ENCODE measurements at places on chromosomes 1 and 21.

DNA sequence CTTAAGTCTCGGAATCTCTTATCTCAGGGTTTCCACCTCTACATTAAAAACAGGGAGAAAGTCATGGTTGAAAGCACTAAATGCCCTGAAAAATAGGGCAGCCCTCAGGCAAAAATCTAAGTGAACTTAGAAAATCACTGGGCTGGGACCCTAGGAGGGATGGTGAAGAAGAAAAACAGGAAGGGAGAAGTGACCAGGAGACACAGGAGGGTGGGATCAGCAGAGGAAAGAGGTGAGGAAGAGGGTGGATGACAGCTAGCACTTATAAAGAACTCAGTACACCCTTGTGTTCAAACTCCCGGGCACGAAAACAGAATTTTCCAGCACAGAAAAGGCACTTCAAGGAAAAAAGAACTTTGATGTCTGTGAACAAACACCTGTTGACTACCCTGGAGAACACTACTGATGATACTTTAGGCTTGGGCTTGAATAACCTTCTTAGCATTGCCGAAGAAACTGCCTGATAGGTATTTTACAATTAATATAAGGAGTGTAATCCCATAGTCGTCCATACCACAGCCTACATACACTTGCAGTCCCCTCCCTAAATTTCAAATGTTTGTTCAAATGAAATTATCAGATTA lies 2.0 kb downstream of the CHML start:
- DNase-seq, result no peak

DNA sequence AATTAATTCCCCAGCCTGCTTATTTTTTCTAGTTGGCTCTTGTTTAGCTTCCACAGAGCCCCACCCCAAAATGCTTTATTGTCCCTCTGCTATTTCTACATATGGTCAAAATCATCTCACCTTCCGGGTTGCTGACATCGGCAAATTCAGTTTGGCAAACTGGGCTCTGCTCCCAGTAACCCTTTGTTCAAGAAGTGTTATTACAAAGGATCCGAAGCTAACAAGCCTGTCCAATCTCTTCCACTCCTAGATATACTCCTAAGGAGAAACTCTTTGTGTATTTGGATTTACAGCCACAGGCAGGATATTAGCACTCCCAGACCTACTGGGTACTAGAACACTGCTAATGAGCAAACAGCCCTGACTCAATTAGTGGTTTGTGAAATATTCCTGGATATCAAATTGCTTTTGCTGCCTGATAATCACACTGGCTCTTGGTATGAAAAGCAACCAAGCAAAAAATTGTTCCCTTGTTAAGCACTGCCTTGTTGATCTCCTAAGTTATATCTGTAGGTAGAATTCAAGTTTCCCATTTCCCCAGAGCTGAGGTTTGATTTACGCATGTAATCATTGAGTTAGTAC lies 4.0 kb downstream of the JUN start:
- DNase-seq, result no peak

DNA sequence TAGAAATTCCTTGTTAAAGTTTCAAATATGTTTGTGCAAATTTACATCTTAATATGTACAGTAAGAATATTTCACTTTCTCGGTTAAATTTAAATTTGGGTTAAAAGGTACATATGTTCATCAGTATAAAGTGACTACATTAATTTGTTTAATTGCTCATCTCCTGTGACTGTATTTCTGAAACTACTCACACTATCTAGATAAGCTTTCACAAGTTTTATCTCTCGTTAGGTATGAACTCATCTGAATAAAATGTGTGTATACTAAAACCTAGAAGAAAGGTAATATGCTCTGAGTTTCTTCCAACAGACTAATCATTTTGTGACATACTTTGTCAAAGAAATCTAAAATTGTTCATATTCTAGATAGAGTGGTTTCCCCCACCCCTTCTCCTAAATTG lies 150.7 kb downstream of the PATJ start:
- no peak for DNase-seq

DNA sequence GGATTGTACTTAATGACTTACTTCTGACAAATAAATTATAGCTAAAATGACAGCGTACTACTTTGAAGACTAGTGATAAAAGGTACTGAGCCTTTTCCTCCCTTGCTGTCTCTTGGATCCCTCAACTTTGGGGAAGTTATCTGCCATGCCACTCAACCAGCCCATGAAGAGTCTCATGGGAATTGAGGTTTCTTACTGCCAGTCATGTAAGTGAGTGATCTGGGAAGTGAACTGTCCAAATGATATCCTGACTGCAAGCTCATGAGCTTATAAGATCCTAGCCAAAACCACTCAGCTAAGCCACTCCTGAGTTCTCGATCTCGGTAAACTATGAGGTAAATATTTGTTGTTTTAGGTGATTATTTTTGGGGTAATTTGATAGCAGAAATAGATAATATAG lies 247.8 kb downstream of the NCAM2 start:
- DNase-seq, result no peak

DNA sequence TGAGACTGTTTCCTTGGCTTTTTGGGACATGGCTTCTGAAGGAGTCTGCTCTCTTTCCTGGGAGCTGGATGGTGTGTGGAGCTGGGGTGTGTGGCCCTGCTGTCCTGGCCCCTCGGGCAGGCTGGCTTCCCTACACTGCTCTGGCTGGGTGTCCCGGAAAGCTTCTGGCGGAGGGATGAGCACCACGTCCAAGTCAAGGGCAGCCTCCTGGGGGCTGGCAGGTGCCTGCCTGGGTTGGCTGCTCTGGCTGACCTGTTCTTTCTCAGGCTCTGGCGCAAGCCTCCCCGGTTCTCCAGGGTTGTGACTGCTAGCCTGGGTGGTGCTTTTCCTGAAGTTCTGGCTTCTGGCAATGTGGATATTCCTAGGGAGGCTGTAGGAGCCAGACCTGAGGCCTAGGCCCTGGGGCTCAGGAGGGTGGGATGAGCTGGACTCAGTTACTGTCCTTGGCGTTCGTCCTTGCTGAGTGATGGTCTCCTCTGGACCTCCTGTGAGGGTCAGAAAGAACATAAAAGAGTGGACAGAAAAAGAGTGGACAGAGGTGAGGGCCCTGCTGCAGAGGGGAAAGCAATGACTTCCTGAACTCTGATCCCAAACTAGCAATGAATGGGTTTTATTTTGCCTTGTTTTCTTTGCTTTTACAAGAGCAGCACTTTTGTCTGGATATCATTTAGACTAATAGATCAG lies 9.4 kb downstream of the C1orf116 start:
- DNase-seq, result no peak

GRCh38 chr1:164534863-164535610 lies 23.9 kb upstream of the PBX1 start:
- no peak for DNase-seq

- DNase-seq, result no peak
These were observed 45.9 kb downstream of the SYF2 start for GRCh38 chr1:25186161-25187007.

GRCh38 chr1:35650416-35650815 lies 9.1 kb upstream of the PSMB2 start:
- no peak for DNase-seq

GRCh38 chr1:98906809-98907208 lies 97.9 kb downstream of the PLPPR5 start:
- no peak for DNase-seq

GRCh38 chr1:112255080-112255479 lies 140.9 kb upstream of the CTTNBP2NL start:
- DNase-seq, result no peak

DNA sequence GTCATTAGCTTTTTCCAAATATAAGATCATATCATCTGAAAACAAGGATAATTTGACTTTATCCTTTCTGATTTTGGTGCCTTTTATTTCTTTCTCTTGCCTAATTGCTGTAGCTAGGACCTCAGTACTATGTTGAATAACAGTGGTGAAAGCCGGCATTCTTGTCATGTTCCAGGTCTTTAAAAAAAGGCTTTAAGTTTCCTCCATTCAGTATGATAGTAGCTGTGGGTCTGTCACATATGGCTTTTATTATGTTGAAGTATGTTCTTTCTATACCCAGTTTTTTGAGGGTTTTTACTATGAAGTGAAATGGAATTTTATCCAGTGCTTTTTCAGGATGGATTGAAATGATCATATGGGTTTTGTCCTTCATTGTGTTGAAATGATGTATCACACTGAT lies 115.8 kb downstream of the DUSP10 start:
- DNase-seq, result no peak

DNA sequence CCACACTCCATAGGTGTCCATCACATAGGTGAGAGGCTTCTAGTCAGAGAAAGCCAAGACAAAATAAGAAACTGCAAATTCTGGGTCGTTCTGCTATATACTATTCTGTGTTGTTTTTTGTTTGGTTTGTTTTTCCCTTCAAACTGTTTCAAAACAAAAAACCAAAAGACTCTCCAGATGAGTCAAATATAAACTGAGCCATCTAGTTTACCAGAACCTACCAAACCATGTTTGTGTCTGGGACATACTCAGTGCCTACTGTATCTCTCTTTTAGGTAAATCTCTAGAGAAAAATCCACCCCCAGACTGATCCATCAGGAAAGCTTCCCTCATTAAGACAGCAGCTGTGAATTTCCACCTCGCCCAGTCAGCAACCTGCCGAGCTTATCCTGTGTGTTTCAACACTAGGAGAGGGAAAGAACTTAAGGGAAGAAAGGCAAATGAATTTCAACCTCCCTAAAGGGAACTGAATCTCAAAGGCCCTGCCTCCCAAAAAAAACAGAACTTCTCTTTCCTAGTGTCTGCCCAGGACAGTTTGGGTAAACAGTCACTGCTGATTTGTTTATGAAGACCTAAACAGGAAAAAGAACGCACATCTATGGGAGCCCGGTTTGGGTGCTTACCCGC lies 17.2 kb downstream of the PPT1 start:
- DNase-seq, result no peak

DNA sequence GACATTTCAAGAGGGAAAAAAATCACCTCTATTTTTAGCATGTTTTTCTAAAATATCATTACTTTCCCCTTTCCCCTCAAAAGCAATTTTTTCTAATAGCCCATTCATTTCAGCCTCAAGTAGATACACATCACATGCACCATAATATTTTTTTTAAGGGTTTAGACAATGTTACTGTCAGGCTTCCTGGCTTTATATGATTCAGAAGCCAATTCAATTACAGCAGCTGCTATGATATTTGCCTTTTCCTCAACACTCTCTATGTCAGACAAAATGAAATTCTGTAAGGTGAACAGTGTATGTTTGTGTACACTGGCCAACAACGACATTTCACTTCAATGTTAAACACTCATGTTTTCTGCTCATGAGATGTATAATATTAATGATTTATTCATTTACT lies 46.5 kb downstream of the OMA1 start:
- DNase-seq, result no peak

GRCh38 chr1:185442050-185442449 lies 125.0 kb upstream of the IVNS1ABP start:
- DNase-seq, result no peak

GRCh38 chr1:161981735-161982506 lies 41.7 kb downstream of the OLFML2B start:
- DNase-seq, result no peak

DNA sequence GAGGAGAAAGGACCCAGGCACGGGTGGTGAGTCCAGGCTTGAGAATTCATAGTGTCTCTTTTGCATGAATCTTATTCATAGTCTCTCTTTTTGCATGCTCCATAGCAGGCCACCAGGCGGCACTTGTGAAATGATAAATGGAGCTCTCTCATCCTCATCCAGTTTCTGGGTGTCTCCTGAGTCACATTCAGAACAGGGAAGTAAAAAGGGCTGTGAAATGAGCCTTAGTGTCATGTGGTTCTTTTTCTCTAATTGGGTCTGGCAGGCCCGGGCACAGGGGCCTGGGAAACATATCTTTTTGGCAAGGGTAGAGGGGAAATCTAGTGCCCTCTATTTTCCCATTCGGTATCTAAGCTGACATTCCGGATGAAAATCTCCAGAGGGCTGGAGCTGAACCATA lies 19.1 kb upstream of the NCF2 start:
- no peak for DNase-seq

- DNase-seq, result no peak
These were observed 49.0 kb upstream of the LRP8 start for GRCh38 chr1:53376742-53377437.

GRCh38 chr1:107949467-107950253 lies 15.3 kb downstream of the VAV3 start:
- no peak for DNase-seq

DNA sequence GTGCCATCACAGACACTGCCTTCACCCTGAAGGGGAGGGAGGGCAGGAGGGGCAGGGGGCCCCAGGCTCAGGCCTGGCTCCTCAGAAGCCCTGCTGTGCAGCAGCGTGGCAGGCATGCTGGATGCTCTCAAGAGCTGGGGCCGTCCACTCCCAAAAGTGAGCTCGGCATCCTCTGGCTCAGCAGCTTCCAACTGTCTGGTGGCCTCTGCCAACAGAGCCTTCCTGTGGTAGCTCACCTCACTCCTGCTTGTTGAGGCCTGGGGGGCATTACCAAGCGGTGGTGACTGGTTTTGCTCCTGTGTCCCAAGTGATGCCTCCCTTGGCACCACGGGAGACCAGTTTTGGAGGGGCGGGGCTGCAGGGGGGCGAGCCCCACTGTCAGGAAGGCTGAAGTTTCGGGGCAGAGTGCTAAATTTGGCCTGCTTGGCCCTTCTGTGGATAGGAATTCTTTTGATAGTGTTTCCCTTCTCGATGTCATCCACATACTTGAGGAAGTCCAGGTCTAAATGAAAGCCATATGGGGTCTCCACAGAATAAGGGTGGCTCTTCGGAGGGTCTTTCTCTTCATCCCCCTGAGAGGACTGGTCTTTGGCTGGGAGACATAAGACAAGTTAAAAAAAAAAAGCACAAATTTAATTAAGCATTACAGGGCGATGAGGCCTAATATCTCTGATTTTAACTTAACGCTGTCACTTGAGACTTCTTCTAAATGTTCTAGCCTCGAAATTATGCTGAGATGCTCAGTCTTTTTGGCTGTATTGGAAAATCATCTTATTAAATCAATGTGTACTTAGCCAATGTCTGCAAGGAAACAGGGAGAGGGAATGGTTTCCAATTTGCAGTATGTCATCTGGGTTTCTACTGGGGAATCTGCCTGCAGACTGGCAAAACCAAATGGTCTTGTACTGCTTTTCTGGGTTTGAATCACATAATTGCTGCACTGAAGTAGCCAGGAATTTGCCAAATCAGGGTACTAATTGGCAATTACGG lies 44.4 kb downstream of the KANK4 start:
- no peak for DNase-seq

DNA sequence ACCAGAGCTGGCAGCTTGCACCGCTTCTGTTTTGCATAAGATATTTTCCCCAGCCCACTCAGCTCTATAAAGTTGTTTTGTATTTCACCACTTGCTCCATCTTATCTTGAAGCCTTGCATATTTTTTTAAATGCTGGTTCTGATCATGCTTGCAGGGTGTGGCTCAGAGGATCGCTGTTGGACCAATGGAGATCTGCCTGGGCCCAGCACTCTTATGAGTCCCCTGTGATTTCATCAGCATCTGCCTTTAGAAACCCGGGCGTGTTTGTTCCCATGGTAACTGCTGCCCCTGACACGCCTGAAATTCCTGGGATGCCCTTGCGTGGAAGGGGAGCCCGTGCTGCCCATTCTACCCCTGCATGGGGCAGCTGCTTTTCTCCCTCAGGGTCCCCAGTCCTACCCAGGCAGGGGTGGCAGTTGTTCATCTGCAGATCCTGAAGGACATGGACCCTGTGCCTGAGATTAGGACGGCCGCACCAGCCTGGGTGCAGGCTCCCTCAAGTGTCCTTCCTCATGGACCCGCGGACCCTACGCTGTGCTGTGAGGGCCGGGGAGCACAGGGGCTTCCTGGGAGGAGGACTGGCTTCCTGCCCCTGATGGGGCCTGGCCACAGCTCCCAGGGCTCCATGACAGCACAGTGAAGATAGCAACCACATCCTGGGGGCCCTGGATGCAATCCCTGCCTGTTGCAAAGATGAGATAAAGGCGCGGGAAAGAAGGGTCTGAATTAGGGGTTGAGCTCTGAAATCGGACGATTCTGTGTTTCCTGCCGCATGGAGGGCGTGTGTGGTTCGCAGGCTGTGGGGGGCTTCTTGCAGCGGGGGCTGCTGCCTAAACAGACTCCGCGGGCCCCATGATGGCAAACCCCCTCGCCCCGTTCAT lies 226.5 kb downstream of the SDCCAG8 start:
- DNase-seq, result no peak
